Myometrial cell (primary cell): ENCODE measurements at places on chromosomes 1 and 21. TPM values are rescaled to one million over a fixed set of nuclear protein-coding genes. Genes with fewer than 3 reads are reported as not detected.

C1orf52 gene
- total RNA-seq: 13.8 and 19.5 TPM in 2 replicates

VHLL gene
- not detected in 2 replicates for total RNA-seq

TMEM61 gene
- not detected in 2 replicates for total RNA-seq

OR2T35 gene
- not detected in 2 replicates for total RNA-seq

KRTAP19-3 gene
- not detected in 2 replicates for total RNA-seq

DOP1B gene
- total RNA-seq: 12.4 and 12.6 TPM in 2 replicates

USH2A gene
- not detected in 2 replicates for total RNA-seq

SPRR4 gene
- not detected in 2 replicates for total RNA-seq

C8B gene
- not detected in 2 replicates for total RNA-seq

TMPRSS3 gene
- total RNA-seq: not detected in 2 replicates

SLC37A1 gene
- 1.7 and 1.8 TPM in 2 replicates for total RNA-seq

PLA2G5 gene
- not detected in 2 replicates for total RNA-seq

PCBP3 gene
- total RNA-seq: 2.3 and 2.9 TPM in 2 replicates

CASP9 gene
- 19.0 and 26.9 TPM in 2 replicates for total RNA-seq

FCRL5 gene
- not detected in 2 replicates for total RNA-seq

TRABD2B gene
- not detected in 2 replicates for total RNA-seq

AK5 gene
- total RNA-seq: 17.0 and 43.4 TPM in 2 replicates

FABP3 gene
- total RNA-seq: 126 and 155 TPM in 2 replicates

OPRD1 gene
- total RNA-seq: not detected in 2 replicates

EPHB2 gene
- 38.5 and 47.3 TPM in 2 replicates for total RNA-seq

OR2L8 gene
- not detected in 2 replicates for total RNA-seq

PGLYRP3 gene
- total RNA-seq: not detected in 2 replicates

ROR1 gene
- 10.7 and 14.2 TPM in 2 replicates for total RNA-seq

CNR2 gene
- total RNA-seq: not detected in 2 replicates

PKP1 gene
- not detected in 2 replicates for total RNA-seq

PADI2 gene
- total RNA-seq: not detected in 2 replicates

SCAMP3 gene
- 92.3 and 114 TPM in 2 replicates for total RNA-seq

RIPK4 gene
- not detected in 2 replicates for total RNA-seq

KCNJ15 gene
- not detected in 2 replicates for total RNA-seq

ATP5IF1 gene
- 231 and 311 TPM in 2 replicates for total RNA-seq

NKAIN1 gene
- not detected in 2 replicates for total RNA-seq

KCNJ6 gene
- under 0.01 TPM in 1 of 2 replicates, not detected in the other for total RNA-seq

RAB7B gene
- 6.2 and 6.3 TPM in 2 replicates for total RNA-seq

CELA3B gene
- total RNA-seq: not detected in 2 replicates

IFI6 gene
- 30.8 and 57.9 TPM in 2 replicates for total RNA-seq

LMX1A gene
- total RNA-seq: not detected in 2 replicates

NBPF10 gene
- 0.58 and 1.1 TPM in 2 replicates for total RNA-seq
